Stimulated activated CD8-positive, alpha-beta memory T cell treated with anti-CD3 and anti-CD28 coated beads, Interleukin-4, amount 100 ng/mL, for 1 hour (primary cell): ENCODE measurements at places on chromosomes 4 and X.

- DNase-seq, result no peak
Measured at GRCh38 chrX:154495472-154495922, 5.1 kb upstream of the SLC10A3 start.

GRCh38 chr4:3010998-3011397 is 47.6 kb downstream of the GRK4 start:
- no peak for DNase-seq

DNA sequence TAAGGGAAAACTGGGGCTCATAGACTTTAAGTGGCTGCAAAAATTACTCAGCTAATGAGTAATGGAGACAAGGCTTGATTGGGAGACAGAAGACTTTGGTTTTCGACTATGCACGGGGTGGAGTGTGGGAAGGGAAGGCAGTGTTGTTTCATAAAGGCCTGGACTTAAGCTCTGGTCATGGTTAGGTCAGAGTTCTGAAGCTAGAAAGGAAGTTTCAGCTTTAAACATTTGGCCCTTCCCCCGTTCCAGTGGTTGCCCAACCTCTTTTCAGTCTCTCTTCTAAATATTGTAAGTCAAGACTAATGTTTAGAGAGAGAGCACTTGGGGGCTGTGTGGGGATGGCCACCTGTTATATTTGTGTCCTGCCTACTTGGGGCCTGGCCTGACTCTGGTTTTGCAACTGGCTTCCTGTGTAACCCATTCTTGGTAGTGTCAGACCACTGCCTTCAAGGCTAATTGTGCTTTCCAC is 21.0 kb downstream of the MSN start:
- DNase-seq, result no peak

GRCh38 chr4:6773616-6774540 is 8.6 kb upstream of the KIAA0232 start:
- DNase-seq, result no peak

DNA sequence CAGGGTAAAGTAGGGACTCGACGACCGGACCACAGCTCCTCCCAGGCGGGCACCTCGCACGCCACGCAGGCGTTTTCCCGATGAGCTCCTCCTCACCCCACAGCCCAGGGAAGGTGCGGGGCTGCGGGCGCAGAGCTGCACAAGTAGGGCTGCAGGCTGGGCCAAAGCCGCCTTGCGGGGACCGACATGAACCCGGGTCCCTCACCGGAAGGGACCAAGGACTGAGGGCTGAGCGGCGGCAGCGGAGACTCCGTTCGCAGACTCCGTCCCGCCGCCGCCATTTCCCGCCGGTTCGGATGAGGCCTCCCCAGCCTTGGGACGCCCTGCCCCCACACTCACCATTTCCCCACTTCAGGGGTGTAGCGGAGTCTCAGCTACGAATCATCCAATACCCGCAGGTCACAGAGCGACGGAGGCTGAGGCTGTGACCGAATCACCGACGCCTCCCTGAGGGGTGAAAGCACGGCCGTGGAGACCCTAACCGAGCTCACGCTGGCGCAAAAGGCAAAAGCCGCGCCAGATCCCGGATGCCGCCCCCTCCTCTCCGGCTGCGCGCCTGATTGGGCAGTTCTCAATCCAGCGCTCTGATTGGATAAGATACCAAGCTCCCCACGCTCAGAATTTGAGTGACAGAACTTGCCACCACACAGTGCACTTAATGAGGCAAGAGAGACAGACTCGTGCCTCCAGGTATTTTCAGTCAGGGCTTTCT is at the start of gene ZNF732:
TSS of gene ZNF732 (minus strand) at position 506 of the 712 bp plus-strand sequence. CDS start at position 342, 164 bp downstream.
- no peak for DNase-seq

DNA sequence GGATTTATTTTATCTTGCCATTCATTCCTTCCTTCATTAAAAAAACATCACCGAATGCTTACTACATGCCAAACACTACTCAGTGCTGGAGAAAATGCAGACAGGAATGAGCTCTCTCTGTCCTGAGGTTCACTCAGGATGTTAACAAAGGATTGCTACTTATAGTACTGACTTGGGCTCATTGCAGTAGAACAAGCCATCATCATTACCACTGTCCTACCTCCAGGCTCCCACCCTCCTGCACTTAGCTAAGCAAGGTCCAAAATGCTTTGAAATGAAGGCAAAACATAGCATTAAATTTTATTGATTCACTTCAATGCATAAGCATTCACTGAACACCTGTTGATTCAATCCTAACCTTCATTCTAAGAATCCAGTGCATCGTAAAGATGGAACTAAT is 159.8 kb upstream of the RADX start:
- no peak for DNase-seq

DNA sequence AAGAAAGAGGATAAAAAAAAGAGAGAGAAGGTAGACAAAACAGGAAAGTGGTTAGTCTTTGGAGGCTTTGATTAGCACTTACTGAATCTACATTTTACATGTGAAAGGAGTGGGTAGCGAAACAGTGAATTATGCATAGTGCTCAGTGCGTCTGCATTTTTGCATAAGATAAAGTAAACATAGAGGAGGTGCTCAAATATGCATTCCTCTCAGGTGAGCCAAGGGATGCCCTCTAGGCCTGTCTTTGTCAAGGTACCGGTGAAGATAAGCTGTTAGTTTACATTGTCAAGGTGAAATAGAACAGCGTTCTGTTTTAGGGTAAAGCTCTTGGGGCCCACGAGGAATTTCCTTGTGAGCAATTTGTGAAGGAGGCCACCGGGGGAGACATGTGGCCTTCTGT is 260.6 kb downstream of the TRIML1 start:
- DNase-seq, result no peak

DNA sequence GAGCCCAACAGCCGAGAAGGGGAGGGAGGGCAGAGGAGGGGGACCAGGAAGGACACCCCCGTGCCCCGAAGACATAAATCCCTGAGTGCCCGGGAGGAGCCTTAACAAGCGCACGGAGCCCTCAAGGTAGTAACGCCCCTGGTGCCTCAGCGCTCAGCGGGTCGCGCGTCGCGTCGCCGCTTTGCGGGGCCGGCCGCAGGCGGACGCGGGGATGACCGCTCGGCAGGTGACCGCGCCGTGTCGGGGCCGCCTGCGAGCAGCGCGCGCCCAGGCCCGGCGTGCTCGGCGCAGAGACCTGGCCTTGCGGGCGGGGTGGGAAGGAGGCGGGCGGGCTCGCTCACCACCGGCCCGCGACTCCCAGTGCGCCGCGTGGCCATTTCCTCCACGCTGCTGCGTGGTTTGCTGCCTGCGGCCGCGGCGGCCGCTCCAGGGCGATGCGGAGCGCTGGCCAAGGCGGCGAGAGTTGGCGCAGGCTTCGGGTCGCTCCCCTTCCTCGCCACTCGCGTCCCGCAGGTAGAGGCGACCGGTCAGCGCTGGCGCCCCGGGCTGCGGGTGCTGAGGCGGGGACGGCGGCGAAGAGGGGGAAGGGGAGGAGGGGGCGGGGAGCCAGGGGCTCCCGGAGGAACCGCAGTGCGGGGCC is 632 bp downstream of the CCSER1 start:
- DNase-seq, result no peak

DNA sequence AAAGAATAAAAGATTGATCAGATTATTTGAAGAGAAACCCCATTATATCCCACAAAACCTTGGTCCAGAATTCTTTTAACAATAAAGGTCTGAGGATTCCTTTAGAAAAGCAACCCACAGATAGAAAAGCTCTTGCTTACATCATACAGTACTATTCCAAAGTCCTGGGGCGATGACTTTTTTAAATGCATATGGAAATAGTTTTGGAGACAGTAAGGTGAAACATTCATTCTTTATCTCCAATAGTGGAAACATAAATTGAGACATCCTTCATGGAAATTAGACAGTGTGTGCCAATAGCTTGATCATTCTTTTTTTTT is 85.7 kb upstream of the UCP1 start:
- no peak for DNase-seq

DNA sequence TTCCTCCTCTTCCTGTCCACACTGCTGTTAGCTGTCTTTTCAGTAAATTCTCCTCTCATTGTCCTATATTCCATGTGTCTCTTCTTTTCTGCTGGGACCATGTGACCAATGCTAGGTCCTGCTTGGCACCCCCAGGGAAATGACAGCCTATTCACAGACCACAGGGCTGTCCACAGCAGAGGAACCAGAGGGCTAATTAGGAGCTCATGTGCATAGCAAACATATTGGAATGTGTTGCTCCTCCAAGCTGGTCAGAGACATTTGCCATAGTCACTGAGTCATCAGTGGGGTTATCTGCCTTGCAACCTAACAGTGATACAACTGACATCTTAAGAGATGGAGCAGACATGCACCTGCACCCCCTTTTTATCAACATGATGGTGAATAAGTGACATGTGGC is 67.9 kb upstream of the PUDP start:
- DNase-seq, result no peak

DNA sequence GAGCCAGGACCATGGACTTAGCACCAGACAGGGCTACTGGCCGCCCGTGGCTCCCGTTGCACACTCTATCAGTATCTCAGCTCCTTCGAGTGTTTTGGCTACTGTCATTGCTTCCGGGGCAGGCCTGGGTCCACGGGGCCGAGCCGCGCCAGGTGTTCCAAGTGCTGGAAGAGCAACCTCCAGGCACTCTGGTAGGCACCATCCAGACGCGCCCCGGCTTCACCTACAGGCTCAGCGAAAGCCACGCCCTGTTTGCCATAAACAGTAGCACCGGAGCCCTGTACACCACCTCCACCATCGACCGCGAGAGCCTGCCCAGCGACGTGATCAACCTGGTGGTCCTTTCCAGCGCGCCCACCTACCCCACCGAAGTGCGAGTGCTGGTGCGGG is 1.6 kb downstream of the FAT4 start:
- DNase-seq, result no peak

GRCh38 chrX:46704767-46705386 is 54.0 kb downstream of the SLC9A7 start:
- no peak for DNase-seq

DNA sequence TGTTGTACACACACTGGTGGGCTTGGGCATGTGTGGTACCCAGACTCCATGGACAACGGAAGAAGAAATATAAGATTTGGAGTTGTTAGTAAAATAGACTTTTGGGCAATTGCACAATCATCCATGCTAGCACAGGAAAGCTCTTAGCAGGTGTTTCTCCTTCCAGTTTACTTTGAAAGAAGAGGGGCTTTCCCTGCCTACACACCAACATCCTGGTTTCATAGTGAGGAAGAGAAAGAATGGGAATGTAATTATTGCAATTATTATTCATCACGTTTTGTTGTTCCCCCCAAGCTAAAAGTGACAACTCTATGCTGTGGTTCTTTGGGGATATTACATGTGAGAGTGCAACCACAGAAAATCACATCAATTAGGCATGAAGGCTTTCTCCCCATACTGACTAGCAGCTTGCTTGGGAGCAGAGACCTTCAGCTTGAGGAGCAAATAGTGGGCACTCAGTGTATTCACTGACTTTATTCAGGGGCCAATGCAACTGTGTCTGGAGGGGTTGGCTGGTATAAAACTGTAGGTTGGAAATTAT is 57.2 kb upstream of the PUDP start:
- no peak for DNase-seq

GRCh38 chrX:3076416-3076991 is 35.2 kb downstream of the ARSF start:
- no peak for DNase-seq

DNA sequence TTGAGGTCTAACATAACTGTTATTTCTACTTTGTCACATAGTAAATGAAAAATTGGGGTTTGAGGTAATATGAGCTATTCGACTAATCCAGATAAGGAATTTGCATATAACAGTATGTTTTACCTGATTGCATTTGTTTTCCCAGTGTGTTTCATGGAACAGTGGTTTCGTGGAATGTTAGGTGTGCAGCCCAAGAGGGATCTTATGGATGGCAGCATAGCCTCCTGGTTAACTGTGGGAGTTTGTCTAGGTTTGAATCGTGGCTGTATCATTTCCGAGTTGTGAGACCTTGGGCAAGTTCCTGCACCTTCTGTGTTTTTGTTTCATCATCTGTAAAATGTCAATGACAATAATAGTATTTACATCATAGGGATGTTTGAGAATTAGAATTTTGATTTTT is 7.9 kb downstream of the BMPR1B start:
- no peak for DNase-seq

DNA sequence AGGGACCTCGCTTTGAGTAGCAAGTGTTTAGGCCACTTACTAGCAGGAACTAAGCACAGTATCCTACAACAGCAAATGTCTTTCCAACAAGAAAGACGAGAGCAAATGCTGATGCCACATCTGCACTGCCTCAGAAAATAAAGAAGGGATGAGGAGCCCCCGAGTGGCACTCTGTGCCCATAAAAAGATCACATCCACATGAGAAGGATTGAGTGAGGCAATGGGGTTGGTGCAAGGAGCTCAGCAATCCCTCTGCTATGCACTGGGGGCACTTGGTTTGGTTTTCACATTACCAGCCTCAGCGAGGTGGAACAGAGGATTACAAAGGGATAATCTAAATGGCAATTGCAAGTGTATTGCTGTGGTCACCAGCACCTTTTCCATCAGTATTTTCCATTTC is 252.8 kb upstream of the SLC7A11 start:
- DNase-seq, result no peak

DNA sequence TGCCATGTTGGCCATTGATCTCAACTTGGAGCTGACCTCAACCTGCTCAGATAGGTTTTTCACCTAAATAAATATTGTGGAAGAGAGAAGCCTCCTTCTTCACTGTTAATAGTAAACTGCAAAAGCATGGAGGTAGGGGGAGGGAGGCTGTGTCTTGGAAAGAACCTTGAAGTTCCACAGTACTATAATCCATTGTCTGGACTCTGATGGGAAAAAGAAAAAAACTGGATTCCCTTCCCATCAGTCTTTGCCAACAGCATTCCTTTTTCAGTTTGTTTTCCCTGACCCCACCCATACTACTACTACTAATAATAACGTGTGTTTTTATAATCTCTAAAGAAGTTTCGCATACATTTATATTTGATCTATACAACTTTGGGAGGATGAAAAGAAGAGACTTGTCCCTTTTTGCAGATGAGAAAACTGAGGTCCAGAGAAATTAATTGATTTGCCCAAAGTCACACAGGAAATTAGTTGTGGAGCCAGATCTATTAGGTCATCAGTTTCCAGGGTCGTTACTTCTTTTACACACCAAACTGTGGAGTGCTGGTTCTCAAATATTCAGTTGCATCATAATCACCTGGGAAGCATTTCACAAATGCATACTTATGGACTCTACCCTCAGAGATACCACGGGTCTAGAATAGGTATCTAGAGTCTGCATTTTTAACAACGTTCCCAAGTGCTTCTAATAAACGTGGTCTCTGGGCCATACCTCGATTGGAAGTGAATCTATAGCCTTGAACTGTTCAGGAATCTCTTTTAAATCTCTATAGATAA is 59.1 kb downstream of the LUZP4 start:
- DNase-seq, result no peak

- DNase-seq, result no peak
Measured at GRCh38 chr4:140400111-140400510, 26.7 kb downstream of the SCOC start.

GRCh38 chr4:48130100-48130499 is 4.0 kb downstream of the TXK start:
- no peak for DNase-seq

- no peak for DNase-seq
Measured at GRCh38 chr4:104616401-104616820, 121.7 kb upstream of the CXXC4 start.

- DNase-seq, result no peak
Measured at GRCh38 chr4:185578284-185578683, 43.0 kb upstream of the PDLIM3 start.
